ENCODE measurements at places on chromosomes 1 and 21.

DNA sequence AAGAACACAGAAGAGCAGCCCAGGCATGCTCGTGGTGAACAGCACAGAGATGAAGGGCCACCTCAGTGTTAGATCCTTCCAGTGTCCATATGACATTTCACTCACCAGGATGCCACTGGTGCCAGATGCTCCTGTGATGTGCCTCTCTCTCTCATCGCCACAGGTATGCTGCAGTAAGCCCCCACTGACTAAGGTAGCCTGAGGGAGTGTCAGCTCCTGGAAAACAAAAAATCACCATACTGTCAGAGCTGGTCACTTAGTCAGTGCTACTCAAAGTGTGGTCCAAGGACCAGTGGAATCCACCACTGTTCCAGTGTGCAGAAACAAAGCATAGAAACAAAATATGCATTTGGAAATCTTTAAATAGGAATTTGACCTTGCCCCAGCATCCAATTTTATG, 27.1 kb upstream of the BCL9 start:
- DNase-seq, result no peak

- DNase-seq, result no peak
Observed at GRCh38 chr1:27648602-27649305, 13.8 kb upstream of the FGR start.

DNA sequence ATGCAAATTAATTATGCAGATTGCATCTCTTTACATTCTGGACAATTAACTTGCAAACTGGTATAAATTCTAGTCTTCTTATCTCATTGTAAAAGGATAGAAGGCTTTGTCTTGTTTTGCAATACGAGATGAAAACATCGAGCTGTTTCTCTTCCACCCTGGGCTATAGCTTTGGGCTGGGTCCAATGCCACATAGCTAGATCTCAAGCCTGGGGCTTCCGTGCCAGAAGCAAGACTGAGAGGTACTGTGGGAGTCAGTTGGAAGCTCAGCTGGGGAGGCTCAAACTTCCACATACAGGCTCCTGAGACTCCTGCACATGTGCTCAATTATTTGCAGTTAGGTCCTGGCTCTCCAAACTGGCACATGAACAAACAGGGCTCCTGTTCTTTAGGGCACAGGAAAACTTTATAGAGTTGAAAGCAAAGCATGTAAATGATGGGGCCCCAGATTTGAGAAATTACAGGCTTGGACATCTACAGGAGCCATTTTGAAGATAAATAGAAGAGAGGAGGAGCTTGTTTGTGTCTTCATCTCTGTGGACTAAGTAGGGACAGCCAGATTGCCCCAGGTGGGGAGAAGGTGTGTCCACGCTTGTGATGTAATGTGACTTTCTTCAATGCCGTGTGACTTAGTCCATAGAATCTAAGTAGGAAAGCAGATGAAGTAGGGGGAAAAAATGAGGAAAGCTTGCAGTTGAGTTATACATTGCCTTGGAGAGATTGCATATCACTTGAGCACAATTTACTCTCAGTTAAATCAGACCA, 65.9 kb upstream of the SIPA1L2 start:
- DNase-seq, result no peak

GRCh38 chr1:35301674-35302392, 33.3 kb downstream of the ZMYM4 start:
- DNase-seq, result no peak

DNA sequence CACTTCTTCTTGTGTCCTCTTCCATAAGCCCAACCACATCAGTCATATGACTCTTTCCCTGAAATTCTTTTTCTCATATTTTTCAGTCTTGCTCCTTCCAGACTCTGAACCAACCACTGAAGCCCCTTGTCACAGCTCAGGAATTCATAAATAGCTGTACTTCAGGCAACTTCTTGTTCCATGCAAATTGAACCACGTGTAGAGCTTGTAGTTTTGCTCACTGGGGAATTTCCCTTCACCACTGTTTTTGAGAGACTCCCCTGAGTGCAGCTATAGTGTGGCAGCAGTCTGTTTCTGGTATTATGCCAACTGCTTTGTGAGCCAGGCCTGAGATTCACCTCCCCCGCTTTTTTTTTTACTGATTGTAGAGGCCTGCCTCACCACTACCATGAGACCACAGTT, 150.3 kb upstream of the SPAG17 start:
- no peak for DNase-seq

- DNase-seq, result no peak
Observed at GRCh38 chr1:67420835-67421492, 9.2 kb downstream of the SERBP1 start.

- no peak for DNase-seq
Observed at GRCh38 chr1:181413195-181413815, 70.0 kb upstream of the CACNA1E start.

- DNase-seq, result no peak
Observed at GRCh38 chr1:32894681-32895080, 6.5 kb downstream of the TMEM54 start.

- DNase-seq, result peak; percentile 68
Observed at GRCh38 chr1:103106426-103107341, 1.6 kb downstream of the COL11A1 start.

- no peak for DNase-seq
Observed at GRCh38 chr1:207311888-207312603, 9.4 kb upstream of the CD55 start.

GRCh38 chr1:81345110-81345509, 455.6 kb upstream of the ADGRL2 start:
- DNase-seq, result no peak

- no peak for DNase-seq
Observed at GRCh38 chr1:118973531-118974137, 14.5 kb downstream of the TBX15 start.

DNA sequence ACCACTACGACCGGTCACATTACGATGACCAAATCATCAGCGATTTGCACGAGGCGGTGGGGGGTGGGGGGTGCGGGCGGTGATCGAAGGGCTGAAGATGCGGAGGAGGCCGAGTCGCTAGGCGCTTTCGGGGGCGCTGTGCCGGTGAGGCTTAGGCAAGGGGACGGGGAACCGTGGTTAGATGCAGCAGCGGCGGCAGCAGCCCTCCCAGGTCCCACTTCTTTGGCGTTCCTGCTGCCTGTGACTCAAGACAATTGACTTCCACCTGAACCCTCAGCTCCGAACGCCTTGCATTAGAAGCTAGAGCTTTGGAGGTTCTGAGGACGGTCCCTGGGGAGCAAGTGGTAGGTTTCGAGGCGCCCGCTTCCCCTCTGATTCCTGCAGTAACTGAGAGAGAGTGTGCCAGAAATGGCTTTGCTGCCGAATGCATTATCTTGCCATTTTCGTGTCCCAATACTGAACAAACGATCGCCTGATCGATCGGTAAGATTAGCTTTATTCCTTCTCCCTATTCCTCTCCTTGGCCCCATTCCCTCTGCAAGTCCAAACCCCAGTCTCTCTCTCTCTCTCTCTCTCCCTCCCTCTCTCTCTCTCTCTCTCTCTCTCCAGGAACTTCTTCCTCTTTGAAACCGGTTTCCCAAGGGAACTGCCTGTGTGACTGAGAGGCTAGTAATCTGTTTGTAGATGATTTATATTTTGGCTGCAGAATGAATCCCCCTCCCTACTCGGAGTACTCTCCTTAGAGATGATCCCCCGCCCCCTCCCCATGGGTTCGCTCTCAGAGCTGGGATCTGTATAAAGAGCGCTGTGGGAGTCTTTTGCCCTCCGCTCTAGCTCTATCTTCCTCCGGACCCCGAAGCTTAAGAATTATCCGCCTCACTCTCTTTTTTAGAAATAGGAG, 735 bp upstream of the BRINP3 start:
- DNase-seq, result no peak

Data from sciatic nerve (tissue), 2 donors.